Gastroesophageal sphincter (tissue), 4 donors: ENCODE measurements at places on chromosomes 1 and 21. TPM values are rescaled to one million over a fixed set of nuclear protein-coding genes. Genes with fewer than 3 reads are reported as not detected.

- ATAC-seq: no peak
Observed at GRCh38 chr1:18001725-18002124, 105.9 kb upstream of the IGSF21 start.

Gene GUCA2A
- not detected for total RNA-seq

GRCh38 chr1:234934611-234935033 is 194.0 kb downstream of the TOMM20 start:
- ATAC-seq: no peak

GRCh38 chr1:204733289-204733688 is 47.8 kb upstream of the LRRN2 start:
- no peak for ATAC-seq

GRCh38 chr1:163055531-163055930 is 13.6 kb upstream of the RGS4 start:
- no peak for ATAC-seq

Gene HSPB7
- 505 TPM for total RNA-seq

- no peak for ATAC-seq
Observed at GRCh38 chr1:226688056-226688748, 50.9 kb downstream of the ITPKB start.

- no peak for ATAC-seq
Observed at GRCh38 chr1:36211841-36212240, 12.4 kb upstream of the THRAP3 start.

Gene GPR37L1
- total RNA-seq: 0.39 TPM

DNA sequence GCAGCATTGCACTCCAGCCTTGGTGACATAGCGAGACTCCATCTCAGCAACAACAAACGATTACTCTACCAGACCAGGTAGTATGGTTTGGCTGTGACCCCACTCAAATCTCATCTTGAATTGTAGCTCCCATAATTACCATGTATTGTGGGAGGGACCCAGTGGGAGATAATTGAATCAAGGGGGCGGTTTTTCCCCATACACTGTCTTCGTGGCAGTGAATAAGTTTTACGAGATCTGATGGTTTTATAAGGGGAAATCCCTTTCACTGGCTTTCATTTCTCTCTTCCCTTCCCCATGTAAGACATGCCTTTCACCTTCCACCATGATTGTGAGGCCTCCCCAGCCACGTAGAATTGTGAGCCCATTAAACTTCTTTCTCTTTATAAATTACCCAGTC is 66.0 kb downstream of the BACE2 start:
- no peak for ATAC-seq

GRCh38 chr1:36176106-36176949 is 20.4 kb downstream of the MAP7D1 start:
- peak; percentile 63 for ATAC-seq

Gene ERMAP
- 10.0 TPM for total RNA-seq
